ENCODE measurements at places on chromosomes 3 and 15.

- DNase-seq: no peak
These were observed 241.9 kb upstream of the PEX5L start for GRCh38 chr3:180278583-180279188.

DNA sequence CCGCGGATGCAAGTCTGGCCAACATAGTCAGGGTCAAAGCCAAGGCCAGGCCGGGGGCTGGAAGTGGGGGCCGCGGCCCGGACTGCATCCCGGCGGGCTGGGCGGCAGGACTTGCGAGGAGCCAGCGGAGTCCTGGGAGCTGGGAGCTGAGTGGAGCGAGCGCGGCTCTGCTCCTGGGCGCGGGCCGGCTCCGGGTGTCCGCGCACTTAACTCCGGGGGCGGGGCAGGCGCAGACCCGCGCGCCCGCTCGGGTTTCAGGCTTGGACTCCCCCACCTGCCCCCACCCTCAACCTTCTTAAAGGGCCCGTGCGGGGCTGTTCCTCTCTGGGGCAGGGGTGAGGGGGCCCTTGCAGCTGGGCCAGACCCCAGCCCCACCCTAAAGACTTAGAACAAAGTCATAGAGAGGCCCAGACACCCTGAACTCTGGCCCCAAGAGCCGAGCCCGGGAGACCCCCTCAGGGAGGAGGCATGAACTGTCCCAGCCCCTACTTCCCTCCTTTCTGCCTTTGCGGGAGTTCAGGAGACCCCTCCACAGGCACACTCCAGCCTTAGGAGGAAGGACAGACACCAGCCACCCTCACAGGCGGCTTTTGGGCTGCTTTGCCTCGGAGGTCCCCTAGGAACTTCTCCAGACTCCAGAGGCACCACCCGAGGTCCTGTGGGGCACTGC is at the start of gene CSPG4:
CSPG4 (minus strand) TSS at position 181 of the 670 bp plus-strand sequence; CDS start at position 88, 93 bp downstream.
- no peak for DNase-seq

GRCh38 chr15:33126559-33127290 is 67.8 kb downstream of the FMN1 start:
- DNase-seq: no peak

GRCh38 chr3:152943645-152944044 is 108.7 kb downstream of the P2RY1 start:
- DNase-seq: no peak

GRCh38 chr3:184717399-184717983 is 5.6 kb upstream of the MAGEF1 start:
- DNase-seq: no peak

GRCh38 chr15:69499521-69500211 is 47.0 kb downstream of the RPLP1 start:
- no peak for DNase-seq

DNA sequence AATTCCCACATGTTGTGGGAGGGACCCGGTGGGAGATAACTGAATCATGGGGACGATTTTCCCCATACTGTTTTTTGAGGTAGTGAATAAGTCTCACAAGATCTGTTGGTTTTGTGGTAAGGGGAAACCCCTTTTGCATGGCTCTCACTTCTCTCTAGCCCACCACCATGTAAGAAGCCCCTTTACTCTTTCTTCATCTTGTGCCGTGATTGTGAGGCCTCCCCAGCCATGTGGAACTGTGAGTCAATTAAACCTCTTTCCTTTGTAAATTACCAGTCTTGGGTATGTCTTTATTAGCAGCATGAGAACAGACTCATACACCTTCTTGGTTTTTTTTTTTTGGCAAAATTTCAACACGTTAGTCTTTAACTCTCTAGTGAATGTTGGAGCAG is 18.1 kb downstream of the ARL8B start:
- DNase-seq: no peak

GRCh38 chr3:171218069-171218468 is 191.5 kb upstream of the SLC2A2 start:
- DNase-seq: no peak

GRCh38 chr15:60121845-60122244 is 117.7 kb downstream of the FOXB1 start:
- no peak for DNase-seq

DNA sequence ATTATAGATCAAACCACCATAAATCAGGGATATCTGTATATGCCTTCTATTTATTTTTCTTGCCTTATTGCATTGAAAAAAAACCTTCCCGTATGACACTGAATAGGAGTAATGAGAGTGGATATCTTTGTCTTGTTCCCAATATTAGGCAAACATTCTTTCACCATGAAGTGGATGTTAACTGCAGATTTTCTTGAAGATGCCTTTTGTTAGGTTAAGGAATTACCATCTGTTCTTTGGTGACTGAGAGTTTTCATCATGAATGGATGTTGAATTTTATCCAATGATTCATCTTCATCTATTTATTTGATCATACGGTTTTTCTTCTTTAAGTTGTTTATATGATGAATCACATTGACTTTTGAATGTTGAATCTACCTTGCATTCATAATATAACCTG is 47.1 kb upstream of the MECOM start:
- no peak for DNase-seq

- DNase-seq: no peak
These were observed 179.3 kb upstream of the CHRM5 start for GRCh38 chr15:33788906-33789540.
